Stimulated activated CD8-positive, alpha-beta memory T cell treated with anti-CD3 and anti-CD28 coated beads, Interleukin-4, amount 100 ng/mL, for 1 hour (primary cell): ENCODE measurements at places on chromosomes 16 and 17.

DNA sequence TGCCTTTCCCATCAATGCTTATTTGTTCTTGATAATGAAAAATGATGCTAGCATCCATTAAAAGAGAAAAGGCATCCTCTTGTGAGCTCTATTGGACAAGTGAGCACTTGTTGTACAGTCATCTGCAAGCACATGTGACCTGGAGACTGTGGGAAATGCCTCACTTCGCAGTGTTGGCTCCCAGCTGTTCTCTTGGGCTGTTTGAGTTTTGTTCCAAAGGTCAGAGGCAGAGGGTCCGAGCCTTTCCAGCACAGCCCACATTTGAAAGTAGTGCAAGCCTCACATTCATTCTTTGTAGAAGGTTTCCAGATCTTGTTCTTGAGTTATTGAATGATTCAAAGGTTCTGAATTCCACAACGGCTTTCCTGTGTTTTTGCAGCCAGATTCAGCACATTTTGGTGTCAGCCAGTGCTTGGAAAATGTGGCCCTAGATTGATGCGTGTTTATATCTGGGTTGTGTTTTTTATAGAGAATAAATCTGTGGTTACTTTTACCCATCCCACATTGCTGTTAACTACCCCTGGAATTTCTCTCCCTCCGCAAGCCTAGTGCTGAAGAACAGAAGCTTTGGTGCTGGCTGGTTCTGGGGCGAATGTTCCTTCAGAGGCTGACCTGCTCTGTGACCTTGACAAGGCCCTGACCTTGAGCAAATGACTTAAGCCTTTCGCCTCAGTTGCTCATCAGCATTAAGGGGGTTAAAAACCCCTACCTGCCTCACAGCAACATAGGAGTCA is 49.8 kb downstream of the CDH1 start:
- no peak for DNase-seq

GRCh38 chr16:75258807-75259141 is 7.3 kb upstream of the BCAR1 start:
- no peak for DNase-seq

- no peak for DNase-seq
Observed at GRCh38 chr17:8754890-8755289, 3.5 kb downstream of the SPDYE4 start.

GRCh38 chr16:11597235-11598095 is 10.7 kb upstream of the LITAF start:
- no peak for DNase-seq

GRCh38 chr17:27634026-27634335 is 3.0 kb downstream of the LGALS9 start:
- DNase-seq: no peak

GRCh38 chr16:48197294-48197693 is 41.5 kb upstream of the ABCC12 start:
- DNase-seq: no peak

GRCh38 chr17:67390006-67390645 is 13.0 kb downstream of the PITPNC1 start:
- DNase-seq: no peak
